ENCODE measurements at places on chromosomes 5 and 9.

- no peak for DNase-seq
Measured at GRCh38 chr9:36986468-36987408, 47.3 kb downstream of the PAX5 start.

DNA sequence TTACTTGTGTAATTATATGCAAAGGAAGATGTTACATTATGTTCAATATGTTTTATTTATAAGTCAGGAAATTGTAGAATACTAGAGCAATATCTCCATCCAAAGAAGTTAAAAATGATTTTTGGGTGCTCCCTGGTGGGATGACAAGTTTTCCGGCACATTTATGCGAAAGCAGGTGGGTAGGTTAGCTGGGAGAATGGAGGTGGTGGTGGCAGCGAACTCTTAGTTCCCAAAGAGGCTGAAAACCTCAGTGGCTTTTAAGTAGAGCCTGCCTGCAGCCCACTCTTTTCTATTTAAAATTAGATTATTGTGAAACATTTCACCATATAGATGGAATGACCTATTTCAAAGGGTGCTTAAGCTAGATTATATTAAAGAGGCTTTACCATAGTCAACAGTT lies 51.8 kb downstream of the ANKRD33B start:
- DNase-seq, result no peak

- no peak for DNase-seq
Measured at GRCh38 chr9:11821306-11821975, 871.7 kb upstream of the TYRP1 start.

GRCh38 chr5:101679816-101680215 lies 616.3 kb downstream of the SLCO4C1 start:
- no peak for DNase-seq

- no peak for DNase-seq
Measured at GRCh38 chr9:133127340-133127981, 6.4 kb upstream of the RALGDS start.

DNA sequence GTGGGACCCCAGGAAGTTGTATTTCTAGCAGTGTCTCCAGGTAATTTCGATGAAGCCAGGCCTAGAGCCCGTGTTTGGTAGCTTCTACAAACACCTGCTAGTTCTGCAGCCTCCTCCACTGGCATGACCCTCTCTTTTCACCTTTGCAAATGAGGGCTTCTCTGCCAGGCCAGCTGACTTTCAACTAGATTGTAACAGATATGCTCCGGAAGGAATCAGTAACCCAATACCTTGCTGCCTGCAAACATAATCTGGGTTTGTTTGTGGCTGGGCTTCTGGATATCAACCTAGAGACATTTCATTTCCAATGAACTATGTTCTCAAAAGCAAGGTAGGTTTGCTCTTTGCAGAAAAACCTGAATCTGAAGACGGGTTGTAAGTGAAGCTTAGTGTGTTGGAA lies 354.8 kb downstream of the DMRT2 start:
- DNase-seq, result no peak

GRCh38 chr9:18194316-18194715 lies 279.6 kb upstream of the ADAMTSL1 start:
- no peak for DNase-seq

GRCh38 chr5:123371575-123372179 lies 51.5 kb downstream of the CEP120 start:
- DNase-seq, result no peak

DNA sequence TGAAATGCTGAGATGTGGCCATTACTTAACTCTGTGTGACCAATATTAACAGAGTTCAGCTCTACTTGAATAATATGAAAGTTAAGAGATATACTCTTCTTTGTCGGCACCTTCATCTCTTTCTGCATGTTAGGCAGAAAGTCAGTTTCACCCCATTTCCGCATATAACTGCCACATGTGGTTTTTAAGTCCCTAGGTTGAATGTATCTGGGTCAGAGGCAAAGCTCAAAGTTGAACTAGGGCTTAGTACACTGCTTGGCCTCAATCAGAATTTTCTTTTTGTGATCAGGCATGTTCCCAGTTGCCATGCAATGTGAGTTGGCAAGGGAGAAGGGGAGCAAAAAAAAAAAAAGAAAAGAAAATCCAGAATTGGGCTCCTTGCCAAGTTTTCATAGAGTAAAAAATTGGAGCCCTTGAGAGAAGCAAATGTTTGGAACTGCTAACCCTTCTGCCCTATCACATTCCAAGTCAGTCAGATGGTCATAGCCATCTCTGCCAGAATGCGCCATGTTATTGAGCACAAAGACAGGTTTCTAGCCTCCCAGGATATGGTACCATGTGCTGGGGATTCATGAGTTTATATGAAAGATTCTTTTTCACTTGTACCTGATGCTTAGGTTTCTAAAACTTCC lies 251.2 kb upstream of the RORB start:
- DNase-seq, result no peak

GRCh38 chr9:137318602-137319001 lies 16.5 kb upstream of the NRARP start:
- DNase-seq, result no peak

GRCh38 chr9:2583308-2584013 lies 38.1 kb upstream of the VLDLR start:
- no peak for DNase-seq

- DNase-seq, result no peak
Measured at GRCh38 chr5:125209650-125210049, 463.2 kb upstream of the ZNF608 start.

DNA sequence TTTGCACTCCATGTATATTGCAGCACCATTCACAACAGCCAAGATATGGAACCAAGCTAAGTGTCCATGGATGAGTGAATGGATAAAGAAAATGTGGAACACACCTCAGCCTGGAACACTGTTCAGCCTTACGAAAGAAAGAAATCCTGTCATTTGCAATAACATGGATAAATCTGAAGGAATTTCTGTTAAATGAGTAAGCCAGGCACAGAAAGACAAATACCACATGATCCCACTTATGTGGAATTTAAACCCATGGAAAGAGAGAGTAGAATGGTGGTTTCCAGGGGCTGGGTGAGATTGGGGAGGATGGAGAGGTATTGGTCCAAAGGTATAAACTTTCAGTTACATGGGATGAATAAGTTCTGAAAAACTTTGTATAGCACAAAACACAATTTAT lies 228.9 kb upstream of the CD180 start:
- no peak for DNase-seq

DNA sequence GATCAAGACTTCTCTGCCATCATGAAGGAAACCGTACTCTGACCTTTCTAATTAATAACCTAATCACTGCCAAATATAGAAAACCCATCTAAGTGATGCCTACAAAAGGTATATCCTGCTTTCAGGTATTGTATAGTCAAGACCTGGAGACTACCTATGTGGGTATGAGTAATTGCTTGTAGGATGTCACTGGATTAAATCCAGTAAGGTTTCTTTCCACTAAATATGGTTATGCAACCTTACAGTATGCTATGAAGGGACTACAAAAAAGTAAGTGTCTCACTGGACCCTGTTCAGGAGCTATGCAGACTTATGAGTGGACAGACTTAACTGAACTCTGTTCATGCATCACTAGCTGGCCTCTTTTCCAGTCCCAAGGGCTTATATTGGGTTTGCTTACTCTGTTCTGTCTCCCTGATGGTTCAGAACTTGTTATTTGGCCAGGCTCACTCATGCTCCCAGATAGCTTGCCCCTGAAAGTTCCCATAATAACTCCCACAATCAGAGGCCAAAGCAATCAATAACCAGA lies 51.1 kb downstream of the PDE6A start:
- DNase-seq, result no peak

GRCh38 chr9:135695642-135696041 lies 3.6 kb downstream of the SOHLH1 start:
- DNase-seq, result no peak

DNA sequence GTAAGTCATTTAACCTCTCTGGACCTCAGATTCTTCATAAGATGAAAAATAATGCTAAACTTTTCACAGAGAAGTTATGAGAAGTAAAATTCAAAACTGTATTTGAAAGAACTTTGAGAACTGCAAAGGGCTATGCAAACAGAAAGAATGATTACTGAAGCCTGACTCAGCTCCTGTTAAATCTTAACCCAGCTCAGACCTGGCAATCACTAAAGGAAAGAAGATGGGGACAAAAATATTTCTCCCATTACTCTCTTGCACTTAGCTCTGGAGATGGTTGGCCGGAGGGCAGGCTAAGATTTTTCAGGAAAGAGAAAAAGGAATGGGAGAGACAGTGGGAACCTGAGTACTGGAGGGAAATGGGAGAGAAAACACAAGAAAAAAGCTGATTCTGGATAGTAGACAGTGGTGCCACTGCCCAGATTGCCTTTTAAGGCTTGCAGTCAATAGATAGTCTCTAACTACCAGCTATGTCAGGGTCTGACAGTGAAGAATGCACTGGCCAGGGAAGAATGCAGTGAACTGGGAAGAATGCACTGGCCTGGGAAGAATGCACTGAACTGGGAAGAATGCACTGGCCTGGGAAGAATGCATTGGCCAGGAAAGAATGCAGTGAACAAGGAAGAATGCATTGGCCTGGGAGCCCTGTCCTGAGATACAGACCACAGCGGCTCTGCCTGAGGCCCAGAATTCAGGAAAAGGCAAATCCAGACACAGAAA lies 25.2 kb upstream of the CEMIP2 start:
- no peak for DNase-seq

- no peak for DNase-seq
Measured at GRCh38 chr5:6261668-6262067, 116.7 kb downstream of the MED10 start.

DNA sequence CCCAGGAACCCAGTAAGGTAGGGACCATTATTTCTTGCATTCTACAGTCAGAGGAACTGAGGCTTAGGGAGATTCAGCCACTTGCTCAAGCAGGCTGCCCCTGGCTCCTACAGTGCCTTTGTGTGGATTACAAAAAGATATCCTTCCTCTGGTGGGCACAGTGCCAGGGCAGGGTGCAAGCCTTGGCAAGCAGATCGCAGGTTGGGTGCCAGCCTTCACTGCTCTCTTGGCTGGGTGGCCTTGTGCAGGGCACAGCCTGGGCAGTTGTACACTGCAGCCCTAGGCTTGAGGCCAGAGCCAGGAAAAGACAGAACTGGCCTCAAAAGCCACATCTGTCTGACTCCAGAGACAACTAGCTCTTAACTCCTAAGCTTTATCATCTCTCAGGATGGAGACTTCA lies 15.0 kb downstream of the DOCK2 start:
- peak; percentile 26 for DNase-seq

DNA sequence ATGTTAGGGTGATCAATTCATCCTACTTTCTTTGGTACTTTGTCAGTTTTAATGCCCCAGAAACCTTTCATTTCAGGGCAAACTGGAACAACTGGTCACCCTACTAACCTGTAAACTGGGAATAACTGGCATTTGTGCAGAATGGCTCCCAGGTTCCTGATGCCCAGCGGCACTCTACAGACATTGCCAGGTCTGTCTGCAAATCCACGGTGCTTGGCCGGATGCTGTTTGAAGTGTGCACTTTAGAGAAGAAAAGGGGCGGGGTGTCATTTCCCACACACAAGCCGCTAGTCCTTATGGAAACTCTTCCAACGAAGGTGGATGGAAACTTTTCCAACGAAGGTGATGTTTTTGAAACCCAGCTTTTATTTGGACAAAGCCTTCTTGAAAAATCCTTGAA lies 49.9 kb upstream of the OTULINL start:
- no peak for DNase-seq

- no peak for DNase-seq
Measured at GRCh38 chr5:78779771-78780616, 131.4 kb upstream of the LHFPL2 start.

- DNase-seq, result no peak
Measured at GRCh38 chr5:172133359-172134029, 54.5 kb downstream of the STK10 start.

DNA sequence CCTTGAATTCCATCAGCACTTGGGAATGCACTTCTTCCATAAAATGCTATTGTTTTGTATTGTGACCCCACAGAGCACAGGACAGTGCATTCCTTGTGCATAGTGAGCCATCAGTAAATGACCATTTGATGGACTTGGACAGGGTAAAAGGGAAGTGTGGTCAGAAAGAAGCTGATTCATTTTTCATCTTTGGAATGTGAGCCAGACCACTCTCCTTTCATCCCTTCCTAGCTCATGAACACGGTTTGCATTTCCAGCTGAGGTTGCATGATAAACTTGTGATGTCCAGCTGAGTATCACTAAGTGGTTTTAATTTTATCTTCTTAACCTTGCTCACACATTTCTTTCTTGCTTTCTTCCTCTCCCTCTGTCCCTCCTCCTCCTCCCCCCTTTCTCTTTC lies 101.3 kb downstream of the NUDT12 start:
- no peak for DNase-seq

GRCh38 chr9:128823362-128823902 lies 5.1 kb downstream of the ENDOG start:
- DNase-seq, result no peak

DNA sequence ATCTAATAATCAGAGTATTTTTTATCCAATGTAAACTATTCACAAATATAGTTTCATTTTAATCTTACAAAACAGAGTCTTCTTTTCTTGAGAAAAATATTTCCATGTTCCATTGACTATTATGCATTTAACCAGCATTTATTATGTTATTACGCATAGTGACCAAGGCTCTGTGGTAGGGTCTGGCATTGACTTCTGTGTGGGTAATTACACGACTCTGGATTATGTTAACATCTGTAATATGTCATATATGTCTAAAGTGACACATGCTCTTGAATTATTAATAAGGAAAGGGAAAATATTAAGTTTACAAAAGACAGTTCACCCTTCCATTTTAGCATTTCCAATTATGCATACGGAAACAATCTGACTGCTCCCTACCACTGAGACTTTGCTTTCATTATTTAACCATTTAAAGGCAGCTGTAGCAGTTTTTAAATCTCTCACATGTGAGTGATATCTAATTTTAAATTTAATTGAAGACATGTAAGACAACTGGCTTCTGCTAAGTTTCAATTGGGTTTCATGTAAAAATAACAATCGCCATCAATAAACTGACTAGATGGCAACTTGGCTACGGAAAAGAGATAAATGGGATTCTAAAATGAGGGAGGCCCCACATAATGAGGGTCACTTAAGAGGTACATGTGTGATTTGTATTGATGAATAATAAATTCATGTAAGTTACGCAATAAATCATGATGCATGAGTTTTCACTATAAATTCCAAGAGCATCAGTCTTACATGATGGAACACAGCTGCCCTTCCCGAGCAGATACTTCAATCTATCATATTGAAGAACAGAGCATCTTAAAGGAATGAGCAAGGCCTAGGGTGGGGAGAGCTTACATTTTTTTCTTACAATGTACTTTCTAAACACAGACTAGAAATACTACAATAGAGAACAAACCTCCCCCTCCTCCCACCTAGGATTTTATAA lies 1056.8 kb downstream of the MAT2B start:
- no peak for DNase-seq

GRCh38 chr5:151018846-151019245 lies 1.5 kb upstream of the GPX3 start:
- DNase-seq, result no peak

GRCh38 chr9:96461336-96461735 lies 11.4 kb downstream of the HABP4 start:
- DNase-seq, result no peak
